ENCODE measurements at places on chromosomes 3 and 15. TPM values are rescaled to one million over a fixed set of nuclear protein-coding genes. Genes with fewer than 3 reads are reported as not detected.

DNA sequence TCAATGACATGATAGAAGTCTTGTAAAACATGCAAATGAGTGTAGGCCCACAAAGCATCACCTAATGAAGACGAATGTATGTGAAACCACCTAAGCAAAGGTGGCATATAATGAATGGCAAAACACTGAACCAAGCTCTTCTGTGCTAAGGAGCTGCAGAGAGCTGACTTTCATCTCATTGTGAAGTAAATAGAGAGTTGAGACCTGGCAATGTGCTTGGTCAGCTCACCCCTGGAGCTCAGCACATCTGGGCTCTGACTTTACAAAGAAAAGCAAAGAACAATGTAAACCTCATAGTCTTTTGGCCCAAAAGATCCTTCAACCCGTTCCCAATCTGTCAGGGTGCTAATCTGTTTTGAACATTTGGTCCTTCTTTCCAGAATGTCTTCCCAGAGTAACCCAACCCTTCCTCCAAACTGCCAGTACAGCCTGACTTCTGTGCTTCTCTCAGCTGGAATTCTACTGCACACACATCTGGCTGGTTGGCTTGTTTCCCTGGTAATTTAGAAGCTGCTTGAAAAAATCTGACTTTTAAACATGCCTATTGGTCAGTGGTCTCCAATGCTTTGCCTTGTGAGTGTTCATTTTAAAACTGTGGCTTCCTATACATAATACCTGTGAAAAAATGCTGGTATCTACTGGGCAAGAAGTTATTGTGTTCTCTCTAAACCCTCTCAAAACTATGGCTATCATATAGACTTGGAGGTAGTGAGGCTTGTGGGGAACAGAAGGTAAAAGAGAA, 101.7 kb downstream of the CD200R1L start:
- DNase-seq = no peak

DNA sequence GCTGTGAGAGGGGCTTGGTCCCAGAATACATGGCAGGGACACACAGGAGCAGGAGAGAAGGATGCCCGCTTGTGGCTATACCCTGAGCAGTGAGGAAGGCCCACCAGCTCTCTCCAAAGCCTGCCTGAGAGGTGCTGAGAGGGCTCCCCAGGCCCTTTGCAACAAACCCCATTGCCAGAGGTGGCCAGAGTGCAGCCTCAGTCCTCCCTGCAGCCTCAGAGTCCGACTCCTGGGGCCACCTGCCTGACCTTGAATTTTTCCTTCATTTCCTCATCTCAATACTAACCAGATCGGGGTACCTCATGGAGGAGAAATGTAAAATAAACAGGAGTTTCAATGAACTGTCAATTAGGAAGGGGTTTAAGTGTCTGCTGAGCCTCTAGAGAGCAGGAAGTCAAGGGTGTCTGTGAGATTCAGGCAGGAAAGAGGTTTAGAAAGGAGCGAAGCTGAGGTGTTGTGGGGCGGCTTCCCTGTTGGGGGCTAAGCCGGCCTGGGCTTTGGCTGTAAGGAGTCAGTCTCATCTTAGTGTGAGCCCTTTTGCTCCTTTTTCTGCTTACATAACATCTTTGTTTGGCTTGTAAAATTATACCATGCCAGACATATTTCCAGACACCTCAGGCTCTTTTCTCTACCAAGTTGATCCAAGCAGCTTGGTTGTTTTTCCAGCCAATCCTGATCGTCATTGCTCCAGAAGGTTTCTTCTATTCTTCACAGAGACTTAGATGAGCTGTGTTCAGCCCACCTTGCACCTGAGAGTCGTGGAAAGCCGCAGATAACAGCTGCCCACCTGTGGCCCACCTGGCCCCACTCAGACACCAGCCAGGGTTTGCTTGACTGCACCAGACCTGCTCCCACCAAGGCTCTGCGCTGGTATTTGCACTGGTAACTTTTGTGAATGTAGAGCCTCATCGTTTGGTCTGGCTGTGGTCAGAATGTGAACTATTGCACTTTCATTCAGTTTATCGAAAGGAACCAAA, 36.7 kb downstream of the CMTM7 start:
- DNase-seq = no peak

Gene HTD2
- 11.4 TPM for total RNA-seq

Gene GPR87
- total RNA-seq = 2.2 TPM
